Chondrocyte (in vitro differentiated cells): ENCODE measurements at places on chromosomes 6 and 20. TPM values are rescaled to one million over a fixed set of nuclear protein-coding genes. Genes with fewer than 3 reads are reported as not detected.
A peak's percentile ranks its signal among the peaks of the same experiment; 100 is the strongest.

The SIRPD gene
- total RNA-seq = not detected in 3 replicates

The POPDC3 gene
- total RNA-seq = 2.6 to 4.6 TPM (median 3.4 TPM) in 3 replicates

The COL11A2 gene
- total RNA-seq = 2.8 to 10.0 TPM (median 10.0 TPM) in 3 replicates

The IL20RA gene
- 0.22 TPM in 1 of 3 replicates, not detected in the others for total RNA-seq

The TENT5A gene
- 25.8 to 57.9 TPM (median 27.9 TPM) in 3 replicates for total RNA-seq

The GPSM3 gene
- total RNA-seq = 3.6 to 5.6 TPM (median 5.4 TPM) in 3 replicates

The LGSN gene
- total RNA-seq = 1.4 TPM in 2 of 3 replicates, not detected in the other

DNA sequence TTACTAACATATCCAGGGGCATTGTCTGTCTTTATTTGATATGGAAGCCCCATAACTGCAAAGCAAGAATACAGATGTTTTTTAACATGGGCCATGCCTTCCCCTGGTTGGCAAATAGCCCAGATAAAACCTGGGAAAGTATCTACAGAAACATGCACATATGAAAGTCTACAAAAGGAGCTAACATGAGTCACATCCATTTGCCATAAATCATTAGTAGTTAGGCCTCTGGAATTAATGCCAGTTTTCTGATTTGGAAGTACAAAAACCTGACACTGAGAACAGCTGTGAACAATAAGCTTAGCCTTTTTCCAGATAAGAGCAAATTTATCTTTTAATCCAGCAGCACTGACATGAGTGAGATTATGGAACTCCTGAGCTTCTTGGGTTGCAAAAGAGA, 418.0 kb upstream of the IMPG1 start:
- peaks cover 3% of the 10 kb centered on the region for H3K36me3 ChIP-seq
- DNase-seq = no peak
- H3K4me3 ChIP-seq = no peak overlapping the region
- H3K4me1 ChIP-seq = no peaks in the 10 kb centered on the region
- no peak overlapping the region for H3K27ac ChIP-seq

DNA sequence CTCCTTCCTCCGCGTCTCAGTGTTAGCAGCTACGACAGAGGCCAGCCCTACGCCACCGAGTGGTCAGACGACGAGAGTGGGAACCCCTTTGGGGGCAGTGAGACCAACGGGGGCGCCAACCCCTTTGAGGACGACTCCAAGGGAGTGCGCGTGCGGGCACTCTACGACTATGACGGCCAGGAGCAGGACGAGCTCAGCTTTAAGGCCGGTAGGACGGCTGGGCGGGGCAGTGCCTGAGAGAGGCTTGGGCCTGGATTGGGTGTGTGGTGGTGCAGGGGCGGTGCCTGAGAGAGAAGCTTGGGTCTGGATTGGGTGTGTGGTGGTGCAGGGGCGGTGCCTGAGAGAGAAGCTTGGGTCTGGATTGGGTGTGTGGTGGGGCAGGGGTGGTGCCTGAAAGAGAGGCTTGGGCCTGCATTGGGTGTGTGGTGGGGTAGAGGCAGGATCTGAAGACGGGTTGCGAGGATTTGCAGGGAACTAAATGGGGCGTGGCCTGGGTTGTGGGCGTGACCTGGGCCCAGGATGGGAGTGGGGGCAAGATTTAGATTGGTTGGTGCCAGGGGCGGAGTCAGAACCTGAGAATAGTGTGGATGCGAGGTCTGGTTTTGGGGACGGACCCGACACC, 24.4 kb downstream of the SPDEF start:
- peaks cover 8% of the 10 kb centered on the region for H3K4me1 ChIP-seq
- no peaks in the 10 kb centered on the region for H3K27me3 ChIP-seq
- DNase-seq = no peak
- H3K36me3 ChIP-seq = no peaks in the 10 kb centered on the region
- peak overlapping the region; percentile 75 for H3K27ac ChIP-seq

DNA sequence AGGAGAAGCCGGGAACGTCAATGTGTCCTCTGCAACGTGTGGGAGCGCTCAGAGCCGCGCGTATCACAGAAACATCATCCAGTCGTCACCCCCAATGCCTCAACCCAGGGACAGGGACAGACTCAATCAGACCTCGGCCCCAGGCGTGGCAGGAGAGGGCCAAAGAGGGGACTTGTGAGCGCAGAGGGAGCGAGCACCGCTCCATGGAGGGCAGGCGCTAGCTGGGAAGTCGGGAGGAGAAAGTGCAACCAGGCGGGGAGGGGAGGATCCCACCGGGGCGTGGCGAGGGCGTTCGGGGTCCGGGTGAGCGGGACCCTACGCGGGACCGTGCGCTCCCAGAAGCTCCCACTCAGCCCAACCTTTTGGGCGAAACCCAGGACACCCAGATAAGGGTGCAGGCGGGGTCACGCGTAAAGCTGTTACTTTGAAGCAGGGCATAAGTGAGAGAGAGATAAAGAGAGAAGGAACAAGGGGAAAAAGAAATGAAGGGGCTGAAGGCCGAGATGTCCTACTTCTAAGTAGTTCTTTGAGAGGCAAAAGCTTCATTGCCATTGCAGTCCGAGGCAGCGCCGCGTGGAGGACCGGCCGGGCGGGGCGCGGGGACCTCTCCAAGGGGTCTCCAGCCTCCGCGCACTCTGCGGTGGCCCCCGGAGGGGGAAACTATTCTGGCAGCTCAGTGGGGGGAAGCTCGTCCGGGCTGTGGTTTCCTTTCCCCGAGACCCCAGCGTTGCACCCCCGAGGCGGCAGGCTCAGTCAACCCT, 862 bp upstream of the SOBP start:
- peaks cover 11% of the 10 kb centered on the region for H3K4me1 ChIP-seq
- H3K27me3 ChIP-seq = peaks cover 11% of the 10 kb centered on the region
- no peaks in the 10 kb centered on the region for H3K36me3 ChIP-seq
- DNase-seq = no peak
- peak overlapping the region; percentile 77 for H3K27ac ChIP-seq
- peak overlapping the region; percentile 81 for H3K4me3 ChIP-seq

GRCh38 chr6:88919032-88919431, 44.4 kb downstream of the RNGTT start:
- H3K27me3 ChIP-seq = no peaks in the 10 kb centered on the region
- no peak for DNase-seq
- H3K36me3 ChIP-seq = peaks cover 9% of the 10 kb centered on the region
- peaks cover 6% of the 10 kb centered on the region for H3K4me1 ChIP-seq
- H3K4me3 ChIP-seq = no peak overlapping the region
- no peak overlapping the region for H3K27ac ChIP-seq

- DNase-seq = no peak
- no peak overlapping the region for H3K4me3 ChIP-seq
- no peaks in the 10 kb centered on the region for H3K27me3 ChIP-seq
- no peak overlapping the region for H3K27ac ChIP-seq
- peaks cover 4% of the 10 kb centered on the region for H3K4me1 ChIP-seq
- no peaks in the 10 kb centered on the region for H3K36me3 ChIP-seq
Measured at GRCh38 chr6:147177286-147177685, 26.9 kb upstream of the STXBP5 start.

DNA sequence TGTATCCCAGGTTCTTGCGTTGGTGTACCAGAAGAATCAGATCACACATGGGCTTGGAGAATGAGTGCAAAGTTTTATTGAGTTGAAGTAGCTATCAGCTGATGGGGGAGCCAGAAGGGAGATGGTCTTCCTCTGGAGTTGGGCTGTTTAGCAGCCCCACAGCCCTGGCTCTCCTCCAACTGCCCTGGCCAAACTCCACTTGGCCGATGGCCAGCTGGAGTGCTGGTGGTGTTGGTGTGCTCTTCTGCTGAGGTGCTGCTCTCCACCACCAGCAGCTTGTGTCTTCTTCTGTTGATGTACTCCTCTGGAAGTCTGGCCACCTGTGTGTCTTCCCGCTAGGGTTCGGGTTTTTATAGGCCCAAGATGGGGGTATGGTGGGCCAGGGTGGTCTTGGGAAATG, 172.8 kb downstream of the TINAG start:
- H3K27me3 ChIP-seq = peaks cover 1% of the 10 kb centered on the region
- H3K4me3 ChIP-seq = no peak overlapping the region
- peaks cover 2% of the 10 kb centered on the region for H3K36me3 ChIP-seq
- no peak overlapping the region for H3K27ac ChIP-seq
- no peak for DNase-seq
- H3K4me1 ChIP-seq = no peaks in the 10 kb centered on the region

DNA sequence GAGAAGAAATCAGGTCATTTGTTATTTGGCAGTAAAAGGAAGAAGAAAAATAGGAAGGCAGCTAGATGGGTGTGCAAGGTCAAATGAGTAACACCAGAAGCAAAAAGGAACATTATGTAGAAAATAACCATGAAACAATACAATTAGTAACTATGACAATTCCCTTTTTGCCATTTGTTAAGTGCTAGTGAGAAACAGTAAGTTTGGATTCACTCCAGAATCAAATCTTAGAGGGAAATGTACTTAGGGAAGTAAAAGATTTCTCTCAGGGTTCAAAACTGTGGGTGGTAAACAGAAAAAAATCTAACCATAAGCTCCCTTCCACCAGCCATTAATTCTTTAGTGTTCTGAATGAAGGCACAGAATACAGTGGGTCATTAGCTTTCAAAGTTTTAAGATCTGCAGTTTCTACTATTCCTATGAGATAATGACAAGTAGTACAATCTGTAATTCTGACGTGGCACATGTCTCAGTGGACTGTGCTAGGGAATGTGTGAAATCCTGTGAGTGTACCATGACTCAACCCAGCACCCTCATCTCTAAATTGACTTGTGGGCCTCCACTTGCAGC, 17.1 kb downstream of the REPS1 start:
- peak overlapping the region; percentile 81 for H3K27ac ChIP-seq
- H3K36me3 ChIP-seq = no peaks in the 10 kb centered on the region
- DNase-seq = no peak
- no peaks in the 10 kb centered on the region for H3K27me3 ChIP-seq

- H3K4me3 ChIP-seq = no peak overlapping the region
- H3K27me3 ChIP-seq = peaks cover 7% of the 10 kb centered on the region
- DNase-seq = no peak
- H3K27ac ChIP-seq = no peak overlapping the region
- no peaks in the 10 kb centered on the region for H3K36me3 ChIP-seq
Measured at GRCh38 chr6:150372051-150372450, 3.2 kb downstream of the IYD start.

DNA sequence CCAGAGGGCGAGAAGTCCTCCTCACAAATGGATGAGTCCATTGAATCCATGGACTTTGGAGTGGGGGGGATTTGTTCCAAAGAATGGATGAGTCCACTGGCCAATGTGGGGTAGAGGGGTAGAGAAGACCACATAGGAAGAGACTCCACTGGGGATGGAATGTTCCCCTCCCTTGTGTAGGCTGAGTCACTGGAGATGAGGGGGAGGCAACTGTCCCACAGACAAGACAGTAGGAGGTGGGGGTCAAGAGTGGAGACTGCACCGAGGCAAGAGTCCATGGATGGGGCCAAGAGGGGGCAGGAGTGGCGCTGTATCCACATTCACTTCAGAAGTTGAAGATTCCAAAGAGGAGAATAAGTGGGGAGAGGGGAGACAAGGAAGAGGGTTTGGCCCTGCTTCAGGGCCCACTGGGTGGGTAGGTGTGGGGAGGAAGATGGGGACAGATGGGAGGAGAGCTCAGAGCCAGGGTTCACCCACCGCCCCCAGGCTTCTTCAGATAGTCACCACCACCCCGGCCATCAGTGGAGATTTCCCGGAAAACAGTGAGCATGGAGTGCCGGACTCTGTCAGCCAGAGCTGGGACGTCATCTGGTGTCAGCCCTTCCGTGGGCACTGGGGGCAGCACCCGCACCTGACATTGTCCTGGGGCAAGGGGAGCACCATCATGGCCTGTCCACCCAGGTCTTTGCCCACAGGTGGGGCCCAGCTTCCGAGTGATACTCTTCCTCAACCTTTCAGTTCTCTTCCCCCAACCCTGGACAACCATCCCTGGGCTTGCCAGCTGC, 4.6 kb downstream of the EGFL8 start:
- H3K4me1 ChIP-seq = peaks cover 19% of the 10 kb centered on the region
- H3K27me3 ChIP-seq = no peaks in the 10 kb centered on the region
- H3K36me3 ChIP-seq = peaks cover 27% of the 10 kb centered on the region
- H3K27ac ChIP-seq = peak overlapping the region; percentile 66
- peak; percentile 60 for DNase-seq

- no peak for DNase-seq
- no peaks in the 10 kb centered on the region for H3K36me3 ChIP-seq
- peaks cover 45% of the 10 kb centered on the region for H3K4me1 ChIP-seq
Measured at GRCh38 chr6:110328259-110328658, 29.9 kb downstream of the METTL24 start.

GRCh38 chr6:158763434-158764182, 55.6 kb downstream of the EZR start:
- no peak for DNase-seq
- H3K27ac ChIP-seq = no peak overlapping the region
- H3K4me3 ChIP-seq = no peak overlapping the region
- H3K4me1 ChIP-seq = no peaks in the 10 kb centered on the region
- H3K36me3 ChIP-seq = peaks cover 25% of the 10 kb centered on the region

GRCh38 chr20:11366660-11367059, 551.0 kb upstream of the BTBD3 start:
- DNase-seq = no peak
- no peak overlapping the region for H3K27ac ChIP-seq
- H3K27me3 ChIP-seq = no peaks in the 10 kb centered on the region
- no peak overlapping the region for H3K4me3 ChIP-seq

DNA sequence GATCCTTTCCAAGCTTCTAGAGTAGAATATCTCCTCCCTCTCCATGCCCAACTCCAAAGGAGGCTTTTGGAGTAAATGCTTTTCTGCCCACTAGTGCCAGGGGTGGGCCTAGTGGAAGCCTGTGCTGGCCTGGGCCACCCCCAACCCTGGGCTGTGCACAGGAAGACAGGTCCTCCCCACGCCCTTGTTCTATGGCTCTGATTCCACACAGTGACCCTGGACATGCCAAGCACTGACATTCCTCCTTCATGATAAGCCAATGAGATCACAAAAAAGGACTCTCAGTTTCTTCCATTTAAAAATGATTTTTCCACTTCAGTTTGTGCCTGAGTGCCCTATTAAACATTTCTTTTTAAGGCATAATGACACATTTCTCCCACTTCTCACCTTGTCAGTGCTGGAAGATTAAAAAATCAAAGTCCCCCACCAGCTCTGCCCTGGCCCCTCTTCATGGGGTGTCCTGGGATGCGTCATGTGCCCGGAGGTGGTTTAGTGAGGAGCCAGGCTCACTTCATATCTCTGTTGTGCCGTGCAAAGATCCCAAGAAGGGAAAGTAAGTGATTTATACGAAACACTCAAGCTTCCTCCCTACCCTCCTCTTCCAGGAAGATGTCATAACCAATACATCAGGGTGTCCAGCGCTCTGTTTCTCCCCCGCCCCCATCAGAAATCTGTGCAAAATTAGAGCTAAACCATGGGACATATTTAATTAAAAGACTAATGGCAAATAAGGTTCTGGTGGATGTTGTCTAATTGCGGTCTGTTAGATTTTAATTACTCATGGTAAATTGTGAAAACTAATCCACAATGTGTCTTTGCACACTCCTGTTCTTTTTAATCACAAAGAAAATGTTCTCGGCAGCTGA, 255.0 kb downstream of the NRN1 start:
- H3K4me3 ChIP-seq = peak overlapping the region; percentile 10
- H3K27me3 ChIP-seq = no peaks in the 10 kb centered on the region
- peaks cover 20% of the 10 kb centered on the region for H3K4me1 ChIP-seq
- H3K27ac ChIP-seq = peak overlapping the region; percentile 80

DNA sequence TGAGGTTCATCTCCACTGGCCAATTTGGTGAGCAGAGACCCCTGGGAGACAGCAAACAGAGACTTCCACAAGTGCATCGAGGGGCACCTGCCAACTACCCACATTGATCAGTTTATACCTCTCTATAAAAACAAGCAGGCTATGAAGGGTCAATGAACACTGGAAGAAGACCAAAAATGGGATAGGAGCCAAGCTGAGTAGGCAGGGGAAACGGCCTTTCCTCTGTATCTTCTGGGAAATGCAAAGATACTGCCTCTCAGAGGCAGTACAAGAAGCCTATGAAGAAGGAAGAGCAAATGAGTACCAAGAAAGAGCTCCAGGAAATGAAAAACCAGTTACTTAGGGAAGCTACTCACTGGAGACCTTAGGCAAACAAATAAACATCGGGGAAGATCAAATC, 247.7 kb downstream of the GMDS start:
- DNase-seq = no peak
- no peaks in the 10 kb centered on the region for H3K27me3 ChIP-seq
- peaks cover 2% of the 10 kb centered on the region for H3K36me3 ChIP-seq
- no peak overlapping the region for H3K4me3 ChIP-seq
